ENCODE measurements at places on chromosomes 6 and 20.

- DNase-seq = no peak
Observed at GRCh38 chr6:27188061-27188884, 59.2 kb upstream of the PRSS16 start.

DNA sequence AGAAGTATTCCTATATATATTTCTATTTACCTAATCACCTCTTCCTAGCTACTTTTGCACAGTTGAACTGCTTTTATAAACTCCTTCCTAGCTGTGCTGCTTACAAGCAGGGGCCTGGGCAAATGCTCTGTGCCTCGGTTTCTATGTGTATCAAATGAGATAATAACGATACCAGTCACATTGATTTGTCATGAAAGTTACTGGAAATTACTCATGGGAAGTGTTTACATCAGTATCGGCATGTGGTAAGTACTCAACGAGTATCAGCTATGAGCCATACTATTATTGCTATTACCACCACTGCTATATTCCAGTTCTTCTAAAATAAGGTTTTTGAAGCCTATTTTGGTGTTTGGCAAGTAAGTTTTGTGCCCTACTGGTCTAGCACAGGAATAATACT, 4.9 kb downstream of the LAMA4 start:
- DNase-seq = no peak

DNA sequence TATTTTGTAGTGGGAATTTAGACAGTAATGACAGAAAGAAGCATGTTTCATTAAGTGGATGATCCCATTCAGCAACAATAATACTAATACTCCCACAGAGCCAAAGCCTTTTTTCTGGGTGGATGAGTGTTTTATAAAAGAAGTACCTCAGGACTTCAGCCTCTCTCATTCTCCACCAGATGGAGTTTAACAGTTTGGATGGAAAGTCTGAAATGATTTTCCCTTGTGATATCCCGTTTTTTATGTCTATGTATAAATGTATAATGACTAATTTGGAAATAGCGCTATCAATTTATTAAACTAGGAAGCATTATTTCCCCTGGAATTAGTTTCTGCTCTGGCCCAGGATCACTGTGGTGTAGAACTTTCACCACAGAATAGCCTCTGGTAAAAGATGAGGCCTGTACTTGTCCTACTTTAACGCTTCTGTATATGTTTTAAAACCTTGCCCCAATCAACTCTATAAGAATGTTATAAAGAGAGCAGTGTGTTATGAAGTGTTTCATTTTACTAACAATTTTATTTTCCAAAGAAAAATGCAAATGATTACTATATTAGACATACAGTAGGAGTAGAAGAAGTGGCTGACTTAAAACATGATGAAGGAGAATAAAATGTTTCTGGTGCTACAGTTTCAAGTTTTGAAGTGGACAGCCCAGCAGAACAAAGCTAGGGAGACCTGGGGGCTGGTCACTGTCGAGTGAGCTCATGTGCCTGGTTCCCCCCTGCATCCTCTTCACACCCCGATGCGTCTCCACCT, 135.6 kb downstream of the HIVEP1 start:
- DNase-seq = no peak

GRCh38 chr6:79946272-79947190, 822 bp downstream of the ELOVL4 start:
- DNase-seq = no peak

- no peak for DNase-seq
Observed at GRCh38 chr6:148981515-148981914, 234.7 kb downstream of the UST start.

- DNase-seq = no peak
Observed at GRCh38 chr6:5846889-5847288, 159.8 kb downstream of the NRN1 start.

DNA sequence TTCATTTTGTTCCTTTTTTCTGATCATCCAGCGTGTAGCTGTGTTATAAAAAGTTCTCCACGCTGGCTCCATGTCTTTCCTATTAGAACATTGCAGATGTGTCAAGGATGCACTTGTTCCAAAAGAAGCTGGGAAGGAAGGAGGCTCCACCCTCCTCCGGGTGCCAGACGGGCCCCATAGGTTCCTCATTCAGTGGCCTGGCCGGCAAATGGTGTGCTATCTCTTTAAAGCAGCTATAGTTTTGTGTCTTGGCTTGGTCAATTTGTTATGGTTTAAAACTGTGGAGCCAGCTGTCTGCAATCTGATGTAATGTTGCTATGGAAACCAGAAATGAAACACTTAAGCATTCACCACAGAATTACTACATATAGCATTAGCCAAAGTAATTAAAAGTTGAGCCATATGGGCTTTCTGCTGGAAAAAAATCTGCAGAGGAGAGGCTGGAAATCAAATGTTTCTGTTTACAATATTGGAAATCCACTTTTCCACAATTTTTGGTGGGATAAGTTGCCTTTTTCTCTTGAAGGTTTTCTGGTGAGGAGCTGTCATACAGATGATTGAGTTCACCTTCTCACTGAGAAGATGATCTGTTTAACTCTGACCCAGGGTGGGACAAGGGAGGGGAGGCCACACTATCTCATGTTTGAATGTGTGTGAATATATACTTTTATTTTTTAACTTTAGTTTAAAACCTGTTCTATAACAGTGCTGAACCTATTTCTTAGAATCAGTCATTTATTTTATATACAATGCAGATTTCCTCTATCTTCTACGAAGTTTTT, 167.4 kb downstream of the SASH1 start:
- no peak for DNase-seq

DNA sequence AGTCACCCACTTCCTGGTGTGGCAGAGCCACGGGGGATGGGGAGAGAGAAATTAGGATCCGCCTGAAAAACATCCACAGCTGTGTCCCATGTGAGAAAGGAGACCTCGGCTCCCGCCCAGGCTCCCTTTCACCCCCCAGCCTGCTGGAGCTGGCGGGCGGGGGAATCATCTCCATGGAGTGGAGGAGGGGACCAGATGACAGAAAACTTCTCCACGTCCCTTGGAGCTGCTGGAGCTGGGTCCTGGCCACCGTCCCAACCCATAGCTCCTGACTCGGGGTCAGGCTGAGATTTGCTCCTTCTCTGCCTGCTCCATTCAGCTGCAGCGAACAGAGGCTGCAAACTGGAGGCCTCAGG, 113.8 kb downstream of the CEBPB start:
- DNase-seq = no peak

- no peak for DNase-seq
Observed at GRCh38 chr20:56453352-56453751, 15.1 kb upstream of the RTF2 start.

DNA sequence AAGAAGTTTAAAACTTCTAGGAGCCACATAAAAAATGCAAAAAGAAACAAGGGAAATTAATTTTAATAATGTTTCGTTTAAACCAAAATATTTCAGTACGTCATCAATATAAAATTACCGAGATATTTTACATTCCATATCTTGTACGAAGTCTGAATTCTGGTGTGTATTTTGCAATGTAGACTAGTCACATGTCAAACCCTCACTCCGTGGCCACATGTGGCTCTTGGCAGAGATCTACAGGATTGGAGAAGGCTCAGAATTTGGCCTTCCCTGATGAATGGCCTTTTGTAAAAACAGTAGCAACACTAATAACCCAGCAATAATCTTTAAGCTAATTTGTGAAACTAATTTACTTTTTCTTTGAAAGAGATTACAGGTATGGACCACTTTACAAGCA, 217.1 kb downstream of the PRL start:
- DNase-seq = no peak

DNA sequence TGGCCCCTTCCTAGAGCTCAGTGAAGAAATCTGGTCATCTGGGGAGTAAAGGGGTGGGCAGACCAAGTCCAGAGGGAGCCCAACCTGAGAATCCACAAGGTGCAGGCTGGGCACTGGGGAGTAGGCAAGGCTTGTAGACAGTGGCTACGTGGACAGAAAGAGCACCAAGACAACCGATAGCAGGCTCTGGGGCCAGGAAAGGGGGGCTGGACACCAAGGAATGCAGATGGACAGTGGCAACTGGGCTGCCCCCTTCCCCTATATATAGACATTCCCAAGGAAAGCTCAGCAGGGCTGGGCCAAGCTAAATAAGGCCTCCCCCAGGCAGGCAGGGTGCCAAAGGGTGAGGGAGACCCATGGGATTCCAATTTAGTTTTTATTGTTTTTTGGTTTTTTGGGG, 1.5 kb upstream of the TNNC2 start:
- no peak for DNase-seq

GRCh38 chr6:122845464-122845863, 56.4 kb downstream of the SMPDL3A start:
- no peak for DNase-seq

- DNase-seq = no peak
Observed at GRCh38 chr6:160041608-160042007, 72.7 kb downstream of the IGF2R start.

- no peak for DNase-seq
Observed at GRCh38 chr6:167712731-167713475, 113.8 kb upstream of the AFDN start.

- DNase-seq = peak; percentile 59
Observed at GRCh38 chr6:39865011-39865888, 69.0 kb downstream of the MOCS1 start.

GRCh38 chr20:43306837-43307236, 117.1 kb upstream of the PTPRT start:
- no peak for DNase-seq

All from CD8-positive, alpha-beta T cell (primary cell).